ENCODE measurements at places on chromosomes 6 and 20.

DNA sequence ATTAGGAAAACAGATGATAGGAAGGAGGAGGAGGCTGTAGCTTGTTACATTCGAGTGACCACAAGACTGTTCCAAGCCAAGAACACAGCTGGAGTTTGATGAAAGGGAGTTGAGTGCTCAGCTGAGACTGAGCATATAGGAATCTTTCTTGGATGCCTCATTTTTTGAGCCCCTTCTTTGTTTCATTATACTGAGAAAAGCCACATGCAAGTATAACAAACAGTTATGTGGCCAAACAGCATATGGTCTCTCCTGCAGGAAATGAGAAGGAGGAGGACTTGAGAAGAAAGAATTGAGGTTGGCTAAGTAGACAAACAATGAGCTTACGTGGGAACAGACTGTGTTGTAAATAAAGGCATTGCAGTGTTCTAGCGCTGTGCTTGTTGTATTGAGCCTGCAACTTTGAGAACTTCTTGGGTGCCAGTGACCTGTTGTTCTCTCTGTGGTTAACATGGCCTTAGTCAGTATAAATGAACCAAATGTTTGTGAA lies 78.3 kb downstream of the AKAP7 start:
- DNase-seq: no peak

GRCh38 chr6:52594221-52594620 lies 17.4 kb upstream of the TRAM2 start:
- no peak for DNase-seq

DNA sequence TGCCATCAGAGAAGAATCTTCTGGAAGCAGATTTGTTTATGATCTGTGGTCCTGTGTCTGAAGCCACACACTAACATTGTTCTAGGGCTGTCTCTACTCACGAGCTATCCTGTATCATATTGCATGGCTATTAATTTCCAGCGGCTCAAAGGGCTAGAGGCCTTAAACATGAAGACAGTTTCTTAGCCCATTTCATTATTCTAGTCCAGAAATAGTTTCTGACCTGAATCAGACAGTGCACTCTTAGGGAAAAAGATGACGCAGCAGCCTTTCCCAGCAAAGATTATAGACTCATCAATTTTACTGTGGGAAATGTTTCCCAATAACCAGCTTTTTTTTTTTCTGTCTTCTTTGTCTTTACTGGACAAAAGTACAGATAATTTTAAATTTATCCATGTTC lies 105.3 kb upstream of the SUPT3H start:
- DNase-seq: no peak

DNA sequence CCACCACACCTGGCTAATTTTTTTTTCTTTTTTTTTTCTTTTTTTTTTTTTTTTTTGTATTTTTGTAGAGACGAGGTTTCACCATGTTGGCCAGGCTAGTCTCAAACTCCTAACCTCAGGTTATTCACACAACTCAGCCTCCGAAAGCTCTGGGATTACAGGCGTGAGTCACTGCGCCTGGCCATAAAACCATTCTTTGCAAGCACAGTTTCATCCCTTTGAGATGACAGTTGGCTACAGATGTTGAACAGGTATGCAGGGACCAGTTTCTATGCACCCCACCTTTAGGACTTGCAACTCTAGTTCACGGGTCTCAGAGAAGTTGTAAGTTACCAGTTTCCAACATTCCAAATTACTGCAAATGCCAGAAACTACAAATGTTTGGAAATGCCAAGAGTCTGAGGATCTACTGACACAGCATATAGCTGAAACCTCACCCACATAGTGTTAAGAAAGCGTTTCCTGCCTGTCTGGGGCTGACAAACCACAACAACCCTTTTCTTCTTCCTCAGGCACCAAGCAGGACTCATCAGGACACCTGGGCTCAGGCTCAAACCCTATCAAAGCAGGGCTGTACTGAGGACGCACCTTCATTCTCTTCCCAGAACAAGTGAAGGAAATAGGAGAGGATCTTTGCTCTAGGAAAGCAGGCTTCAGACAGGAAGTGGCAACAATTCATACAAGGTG lies 22.9 kb downstream of the ARHGAP18 start:
- no peak for DNase-seq

DNA sequence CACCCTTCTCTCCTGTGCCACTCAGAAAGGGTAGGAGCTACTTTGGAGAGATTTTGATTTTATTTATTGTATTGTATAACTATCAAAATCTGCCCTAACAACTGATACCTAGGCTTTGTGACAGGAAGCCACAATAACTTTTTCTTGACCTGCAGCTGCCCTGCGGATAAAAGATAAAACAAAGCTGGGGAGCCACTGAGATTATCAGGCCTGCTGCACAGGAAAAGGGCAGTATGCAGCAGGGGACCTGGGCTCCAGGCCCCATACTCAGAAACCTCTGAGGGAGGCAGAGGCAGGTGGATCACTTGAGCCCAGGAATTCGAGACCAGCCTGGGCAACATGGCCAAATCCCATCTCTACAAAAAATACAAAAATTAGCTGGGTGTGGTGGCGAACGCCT lies 980 bp upstream of the SNX21 start:
- no peak for DNase-seq

GRCh38 chr20:40511478-40511877 lies 177.6 kb downstream of the MAFB start:
- no peak for DNase-seq

GRCh38 chr6:51513891-51514747 lies 573.3 kb downstream of the PKHD1 start:
- DNase-seq: no peak

- no peak for DNase-seq
Measured at GRCh38 chr6:71852948-71853347, 33.4 kb upstream of the RIMS1 start.

DNA sequence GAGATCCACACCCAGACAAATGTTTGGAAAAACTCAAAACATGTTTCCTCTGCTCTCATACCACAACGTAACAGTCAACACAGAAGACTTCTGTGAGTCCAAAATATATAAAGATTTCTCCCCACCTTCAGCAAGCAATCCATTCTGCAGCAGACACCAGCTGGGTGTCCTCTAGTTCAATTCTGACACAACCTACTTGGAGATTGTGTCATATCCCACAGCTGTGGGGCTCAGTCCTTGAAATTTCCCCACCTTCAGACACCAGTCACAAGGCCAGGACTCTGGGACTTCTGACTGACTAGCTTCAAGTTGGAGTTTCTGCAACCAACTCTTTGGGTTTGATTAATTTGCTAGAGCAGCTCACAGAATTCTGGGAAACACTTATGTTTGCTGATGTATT lies 244.8 kb upstream of the CDYL start:
- no peak for DNase-seq

DNA sequence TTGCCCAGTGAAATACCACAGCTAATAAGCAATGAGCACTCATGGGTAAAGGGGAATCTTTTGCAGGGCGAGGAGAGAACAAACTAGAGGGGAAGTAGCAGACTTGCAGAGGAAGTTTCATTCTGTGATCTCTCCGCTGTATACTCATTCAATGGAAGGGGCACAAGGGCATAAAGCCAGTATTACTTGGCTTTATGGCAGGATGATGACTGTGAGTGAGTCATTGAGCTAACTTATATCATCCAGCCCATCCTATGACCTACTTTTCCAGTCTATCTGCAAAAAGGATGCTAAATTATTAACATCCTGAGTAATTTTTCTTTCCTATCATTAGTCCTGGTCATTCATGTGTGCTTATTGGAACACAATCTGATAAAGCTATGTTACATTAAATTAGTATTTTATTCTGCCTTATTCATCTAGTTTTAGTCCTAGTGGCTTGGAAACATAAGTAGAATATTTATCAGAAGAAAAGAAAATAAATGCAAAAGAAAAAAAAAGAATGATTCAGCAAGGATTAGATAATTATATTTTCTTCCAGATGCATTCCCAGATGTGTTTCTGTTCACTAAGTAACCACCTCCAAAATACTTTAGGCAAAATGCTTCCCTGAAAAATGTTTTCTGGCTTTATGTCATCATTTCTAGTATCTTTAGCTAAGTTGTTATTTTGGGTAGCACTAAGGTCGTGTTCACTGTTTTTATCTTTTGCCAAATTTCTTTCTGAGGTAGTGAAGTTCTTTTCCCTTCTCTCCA lies 471.7 kb downstream of the CDKAL1 start:
- DNase-seq: no peak

DNA sequence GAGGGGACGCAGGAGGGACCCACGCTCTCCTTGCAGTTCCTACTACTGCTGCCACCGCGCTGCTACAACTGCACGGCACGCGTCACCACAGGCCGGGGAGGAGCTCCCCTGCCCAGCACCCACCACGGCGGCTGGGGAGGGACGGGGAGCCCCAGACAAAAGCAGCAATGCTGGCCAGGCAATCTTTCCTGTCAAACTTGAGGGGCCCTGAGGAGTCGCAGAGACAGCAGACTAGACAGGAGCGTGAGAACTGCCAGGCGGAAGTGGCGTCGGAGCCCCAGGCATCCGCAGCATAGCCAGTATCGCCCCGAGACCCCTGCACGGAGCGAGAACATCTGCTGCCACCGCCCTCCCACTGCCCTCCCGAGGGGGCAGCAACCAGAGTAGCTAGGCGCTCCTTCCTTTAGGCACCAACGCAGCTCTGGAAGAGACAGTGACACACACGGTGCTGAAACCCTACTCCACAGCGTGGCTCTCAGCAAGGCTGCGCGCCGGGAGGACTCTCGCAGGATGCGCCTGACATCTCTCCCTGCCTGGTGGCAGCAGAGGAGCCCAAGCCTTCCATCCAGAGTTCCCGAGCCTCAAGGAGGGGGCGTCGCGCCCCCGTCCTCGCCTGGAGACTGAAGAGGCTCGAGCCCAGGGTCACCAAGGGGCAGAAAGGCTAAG lies 2.2 kb downstream of the TAF4 start:
- DNase-seq: no peak

- DNase-seq: no peak
Measured at GRCh38 chr20:62064770-62065673, 659 bp downstream of the TAF4 start.

- DNase-seq: no peak
Measured at GRCh38 chr6:21107796-21108195, 485.8 kb upstream of the SOX4 start.

- no peak for DNase-seq
Measured at GRCh38 chr6:72522735-72523141, 99.1 kb upstream of the KCNQ5 start.

GRCh38 chr6:4727671-4728435 lies 48.4 kb upstream of the CDYL start:
- DNase-seq: no peak

DNA sequence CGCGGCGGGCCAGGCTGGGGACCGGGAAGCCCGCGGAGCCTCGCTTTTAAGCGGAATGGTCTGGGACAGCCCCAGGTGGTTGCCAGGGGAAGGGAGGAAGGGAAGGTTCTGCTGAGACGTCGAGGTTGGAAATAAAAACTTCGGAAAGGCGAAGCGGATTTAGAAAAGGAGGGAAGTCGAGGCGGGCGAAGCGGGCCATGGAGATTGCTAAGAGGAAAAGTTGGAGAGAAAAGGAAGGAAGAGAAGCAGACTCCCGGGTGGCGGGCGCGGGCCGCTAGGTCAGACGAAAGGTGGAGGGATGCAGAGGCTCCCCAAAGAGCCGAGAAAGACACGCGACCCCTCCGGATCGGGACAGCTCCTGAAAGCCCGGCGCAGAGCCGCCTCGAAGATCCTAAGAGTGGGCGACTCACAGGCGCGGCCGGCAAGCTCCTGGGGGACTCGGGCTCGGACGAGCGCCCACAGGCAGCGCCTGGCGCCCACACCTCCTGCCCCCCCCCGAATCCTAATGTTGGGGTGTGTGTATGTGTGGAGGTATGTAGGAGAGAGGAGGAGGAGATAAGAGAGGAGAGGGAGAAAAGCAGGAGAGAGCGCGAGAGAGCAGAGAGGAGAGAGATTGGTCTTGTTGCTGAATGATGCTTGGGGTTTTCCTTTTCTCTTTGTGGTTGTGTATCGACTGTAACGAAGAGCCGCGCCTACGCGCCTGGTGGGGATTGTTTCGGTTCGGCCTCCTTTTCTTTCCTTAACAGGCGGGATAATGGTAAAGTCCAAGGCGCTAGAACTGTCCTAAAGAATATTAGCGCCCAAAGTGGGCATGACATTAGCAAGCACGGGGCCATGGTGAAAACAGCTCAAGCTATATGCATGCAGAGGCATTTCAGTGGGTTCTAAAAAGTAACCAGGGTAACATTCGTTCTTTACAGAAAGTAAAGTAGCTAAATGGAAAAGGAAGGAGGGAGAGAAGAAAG lies 1.5 kb downstream of the TFAP2B start:
- no peak for DNase-seq

GRCh38 chr6:128479048-128479666 lies 41.2 kb downstream of the PTPRK start:
- DNase-seq: no peak

DNA sequence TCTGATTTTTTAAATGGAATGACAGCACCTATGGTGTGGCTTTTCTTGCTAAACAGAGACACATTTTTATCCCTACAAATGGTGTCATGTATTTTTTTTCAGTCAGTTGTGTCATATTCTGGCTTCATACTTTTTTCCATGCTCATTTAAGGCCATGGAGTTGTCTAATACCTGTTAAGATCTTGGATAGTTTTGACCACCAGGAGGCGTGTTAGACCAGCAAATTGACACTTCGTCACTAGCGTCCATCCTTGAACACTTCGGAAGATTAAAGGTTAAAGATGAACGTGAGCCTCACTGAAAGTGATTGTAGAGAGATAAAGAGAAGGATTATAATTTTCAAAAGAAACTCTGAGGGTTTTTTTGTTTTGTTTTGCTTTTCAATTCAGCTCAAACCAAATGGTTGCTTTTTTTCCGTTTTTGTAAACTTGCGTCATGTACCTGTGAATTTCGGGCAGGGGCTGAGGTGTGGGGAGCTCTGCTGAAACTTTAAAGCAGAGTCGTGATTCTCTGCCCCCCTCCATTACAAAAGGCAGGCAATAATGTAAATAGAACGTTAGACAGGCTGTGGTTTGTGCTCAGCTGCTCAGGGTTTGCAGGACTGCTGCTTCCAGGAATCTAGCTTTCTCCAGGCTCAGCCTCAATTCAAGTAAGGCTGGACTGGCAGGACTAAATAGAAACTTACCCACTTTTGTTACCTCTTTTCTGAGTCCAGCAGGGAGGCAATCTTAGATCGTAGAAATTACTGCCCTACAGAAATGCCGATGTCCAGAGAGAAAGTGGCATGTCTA lies 245.1 kb downstream of the FOXA2 start:
- DNase-seq: no peak

DNA sequence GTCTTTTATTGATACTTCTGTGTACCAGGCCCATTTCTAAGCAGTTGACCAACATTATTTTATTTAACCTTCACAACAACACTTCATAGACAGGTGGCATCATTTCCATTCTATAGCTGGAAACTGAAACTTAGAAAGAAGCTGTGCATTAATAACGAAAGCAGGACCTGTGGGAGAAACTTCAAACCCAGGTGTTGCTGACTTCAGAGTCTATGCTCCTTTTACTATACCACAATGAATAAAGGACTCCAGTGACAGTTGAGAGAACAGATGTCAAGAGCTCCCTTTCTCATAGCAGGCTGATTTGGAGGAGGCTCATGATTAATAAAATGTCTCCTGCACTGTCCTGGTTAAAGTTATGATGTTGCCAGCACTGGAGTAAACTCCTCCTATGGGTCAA lies 56.6 kb upstream of the POU3F2 start:
- no peak for DNase-seq

DNA sequence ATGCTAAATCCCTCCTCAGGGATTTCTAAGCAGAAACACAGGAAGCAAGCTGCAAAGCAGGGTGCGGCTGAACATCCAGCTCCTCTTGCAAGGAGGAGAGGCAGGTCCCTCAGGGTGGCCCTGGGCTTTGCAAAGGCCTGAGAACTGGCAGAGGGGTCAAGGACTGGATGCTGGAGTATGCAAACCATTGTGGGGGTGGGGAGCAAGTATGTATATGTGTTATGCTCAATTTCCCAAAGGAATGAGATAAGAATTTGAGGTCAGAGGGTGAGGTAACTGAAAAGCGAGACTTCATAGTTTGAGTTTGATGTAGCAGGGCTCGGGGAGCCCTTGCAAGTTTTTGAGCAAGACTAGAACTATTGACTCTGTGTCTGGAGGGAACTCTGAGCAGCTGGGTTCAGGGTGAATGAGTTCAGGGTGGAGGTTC lies 11.2 kb downstream of the SLC22A2 start:
- no peak for DNase-seq

Measured in stimulated activated CD8-positive, alpha-beta memory T cell treated with anti-CD3 and anti-CD28 coated beads, Interleukin-4, amount 100 ng/mL, for 1 hour (primary cell).